ENCODE measurements at places on chromosomes 2 and 18.

DNA sequence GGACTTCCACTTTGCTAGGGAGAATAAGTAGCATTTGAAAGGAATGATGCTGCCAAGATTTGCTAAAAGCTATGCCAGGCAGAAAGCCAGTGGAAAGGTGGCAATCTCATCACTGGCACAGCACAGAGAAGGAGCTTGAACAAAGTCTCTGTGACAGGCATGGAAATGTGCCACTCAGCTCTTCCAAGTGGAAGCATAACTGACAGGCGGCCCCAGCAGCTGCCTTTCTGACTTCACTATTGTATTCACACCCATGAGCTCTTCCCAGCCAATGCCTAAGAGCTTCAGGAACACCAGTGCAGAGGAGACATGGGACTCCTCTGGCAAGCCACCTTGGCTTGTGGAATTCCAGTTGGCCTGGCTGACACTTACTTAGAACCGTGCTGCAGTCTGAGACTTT is 134.6 kb upstream of the REG3G start:
- H3K4me1 ChIP-seq: no peaks in the 10 kb centered on the region
- H3K4me3 ChIP-seq: no peak overlapping the region
- no peaks in the 10 kb centered on the region for H3K27me3 ChIP-seq
- H3K27ac ChIP-seq: no peak overlapping the region
- no peaks in the 10 kb centered on the region for H3K36me3 ChIP-seq

DNA sequence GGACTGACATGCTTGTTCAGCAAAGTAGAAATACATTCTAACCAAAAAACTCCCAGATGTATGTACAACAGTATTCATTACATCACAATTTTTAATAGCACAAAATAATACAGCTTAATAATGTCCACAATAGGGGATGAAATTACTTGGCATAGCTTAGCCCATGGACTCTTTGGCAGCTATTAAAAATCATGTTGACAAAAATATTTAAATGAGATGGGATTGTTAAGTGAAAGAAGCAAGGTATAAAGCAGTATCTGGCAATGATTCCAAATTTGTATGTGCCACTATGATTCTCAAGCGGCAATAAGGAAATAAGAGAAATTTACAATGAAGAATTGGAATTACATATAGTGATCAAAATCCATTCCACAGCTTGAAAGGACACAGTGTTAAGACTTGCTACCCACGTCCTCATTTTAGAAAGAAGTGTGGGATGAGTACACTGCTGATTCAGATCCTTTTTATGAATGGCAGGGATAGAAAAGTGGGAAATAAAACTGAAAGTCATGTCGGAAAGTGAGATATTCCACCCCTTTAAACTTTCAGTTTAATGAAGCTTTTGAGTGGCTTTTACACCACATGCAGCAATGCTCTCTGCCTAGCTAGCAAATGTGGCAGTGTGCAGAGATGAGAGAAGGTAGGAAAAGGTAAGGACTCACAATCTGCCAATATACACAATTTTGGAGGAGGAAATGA is 2.4 kb downstream of the GAREM1 start:
- peaks cover 24% of the 10 kb centered on the region for H3K4me1 ChIP-seq
- no peak for DNase-seq
- no peak overlapping the region for H3K4me3 ChIP-seq
- no peak overlapping the region for H3K27ac ChIP-seq

- no peaks in the 10 kb centered on the region for H3K27me3 ChIP-seq
- no peaks in the 10 kb centered on the region for H3K4me1 ChIP-seq
- no peak overlapping the region for H3K4me3 ChIP-seq
- H3K36me3 ChIP-seq: no peaks in the 10 kb centered on the region
- DNase-seq: no peak
These were observed 447.6 kb upstream of the POU3F3 start for GRCh38 chr2:104406261-104406726.

GRCh38 chr2:58594175-58594574 is 353.1 kb upstream of the FANCL start:
- DNase-seq: no peak
- H3K36me3 ChIP-seq: no peaks in the 10 kb centered on the region
- H3K27ac ChIP-seq: no peak overlapping the region
- no peaks in the 10 kb centered on the region for H3K4me1 ChIP-seq

DNA sequence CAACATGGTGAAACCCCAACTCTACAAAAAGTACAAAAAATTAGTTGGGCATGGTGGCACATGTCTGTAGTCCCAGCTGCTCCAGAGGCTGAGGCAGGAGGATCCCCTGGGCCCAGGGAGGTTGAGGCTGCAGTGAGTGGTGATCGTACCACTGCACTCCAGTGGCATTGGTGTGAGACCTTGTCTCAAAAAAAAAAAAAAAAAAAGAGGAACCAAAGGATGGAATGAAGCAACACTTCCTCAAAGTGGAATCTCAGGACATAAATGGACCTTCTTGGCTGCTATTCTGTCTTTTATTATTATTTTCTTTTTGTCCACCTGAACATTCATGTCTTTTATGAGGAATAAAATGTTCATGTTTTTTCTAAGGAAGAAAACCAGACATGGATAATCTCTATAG is 13.7 kb downstream of the GEMIN6 start:
- no peak for DNase-seq
- H3K36me3 ChIP-seq: no peaks in the 10 kb centered on the region
- no peaks in the 10 kb centered on the region for H3K4me1 ChIP-seq
- H3K27me3 ChIP-seq: no peaks in the 10 kb centered on the region
- H3K4me3 ChIP-seq: no peak overlapping the region

GRCh38 chr2:221529943-221530652 is 42.0 kb downstream of the EPHA4 start:
- H3K4me3 ChIP-seq: peak overlapping the region; percentile 83
- no peaks in the 10 kb centered on the region for H3K27me3 ChIP-seq

DNA sequence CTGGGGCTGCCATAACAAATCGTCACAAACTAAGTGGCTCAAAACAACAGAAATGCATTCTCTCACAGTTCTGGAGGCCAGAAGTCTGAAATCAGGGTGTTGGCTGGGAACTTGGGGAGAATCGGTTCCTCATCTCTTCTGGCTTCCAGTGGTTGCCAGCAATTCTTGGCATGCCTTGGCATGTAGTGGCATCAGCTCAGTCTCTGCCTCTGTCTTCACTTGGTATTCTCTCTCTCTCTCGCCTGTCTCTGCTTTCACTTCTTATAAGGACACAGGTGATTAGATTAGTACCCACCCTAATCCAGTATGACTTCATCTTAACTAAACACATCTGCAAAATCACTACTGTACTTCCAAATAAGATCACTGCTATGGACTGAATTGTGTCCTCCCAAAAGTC is 695.4 kb upstream of the ID2 start:
- DNase-seq: no peak
- peaks cover 10% of the 10 kb centered on the region for H3K4me1 ChIP-seq
- H3K4me3 ChIP-seq: no peak overlapping the region
- no peaks in the 10 kb centered on the region for H3K36me3 ChIP-seq
- H3K27me3 ChIP-seq: no peaks in the 10 kb centered on the region
- no peak overlapping the region for H3K27ac ChIP-seq

GRCh38 chr2:9668687-9669345 is 38.0 kb upstream of the YWHAQ start:
- peaks cover 6% of the 10 kb centered on the region for H3K4me1 ChIP-seq
- no peak overlapping the region for H3K27ac ChIP-seq
- no peak overlapping the region for H3K4me3 ChIP-seq
- H3K27me3 ChIP-seq: no peaks in the 10 kb centered on the region
- no peaks in the 10 kb centered on the region for H3K36me3 ChIP-seq

GRCh38 chr2:129903586-129904425 is 75.7 kb upstream of the RAB6C start:
- H3K4me3 ChIP-seq: no peak overlapping the region
- no peaks in the 10 kb centered on the region for H3K4me1 ChIP-seq
- peaks cover 31% of the 10 kb centered on the region for H3K27me3 ChIP-seq

DNA sequence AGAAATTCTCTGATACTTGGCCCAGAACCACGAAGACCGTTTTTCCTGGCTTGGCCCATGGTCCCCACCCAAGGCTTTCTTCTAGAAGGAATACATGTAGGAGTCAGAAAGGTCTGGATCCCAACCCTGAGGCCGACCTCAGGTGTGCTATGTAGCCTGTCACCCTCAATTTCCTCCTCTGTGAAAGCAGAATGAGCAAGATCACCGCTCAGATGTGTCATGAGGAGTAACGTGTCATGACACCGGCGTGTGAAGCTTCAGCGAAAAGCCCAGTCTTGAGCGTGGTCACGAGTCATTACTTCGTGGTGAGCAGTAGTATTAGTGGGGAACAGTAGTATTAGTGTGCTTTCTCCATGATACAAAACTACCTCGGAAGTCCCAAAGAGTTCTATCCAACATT is 103.4 kb downstream of the ALPK2 start:
- H3K4me3 ChIP-seq: no peak overlapping the region
- peaks cover 37% of the 10 kb centered on the region for H3K27me3 ChIP-seq
- no peak overlapping the region for H3K27ac ChIP-seq
- peaks cover 7% of the 10 kb centered on the region for H3K4me1 ChIP-seq

GRCh38 chr2:31016648-31017047 is 121.6 kb downstream of the GALNT14 start:
- no peak overlapping the region for H3K27ac ChIP-seq
- H3K27me3 ChIP-seq: peaks cover 25% of the 10 kb centered on the region
- peaks cover 3% of the 10 kb centered on the region for H3K36me3 ChIP-seq
- H3K4me3 ChIP-seq: no peak overlapping the region
- H3K4me1 ChIP-seq: peaks cover 3% of the 10 kb centered on the region
- DNase-seq: no peak

DNA sequence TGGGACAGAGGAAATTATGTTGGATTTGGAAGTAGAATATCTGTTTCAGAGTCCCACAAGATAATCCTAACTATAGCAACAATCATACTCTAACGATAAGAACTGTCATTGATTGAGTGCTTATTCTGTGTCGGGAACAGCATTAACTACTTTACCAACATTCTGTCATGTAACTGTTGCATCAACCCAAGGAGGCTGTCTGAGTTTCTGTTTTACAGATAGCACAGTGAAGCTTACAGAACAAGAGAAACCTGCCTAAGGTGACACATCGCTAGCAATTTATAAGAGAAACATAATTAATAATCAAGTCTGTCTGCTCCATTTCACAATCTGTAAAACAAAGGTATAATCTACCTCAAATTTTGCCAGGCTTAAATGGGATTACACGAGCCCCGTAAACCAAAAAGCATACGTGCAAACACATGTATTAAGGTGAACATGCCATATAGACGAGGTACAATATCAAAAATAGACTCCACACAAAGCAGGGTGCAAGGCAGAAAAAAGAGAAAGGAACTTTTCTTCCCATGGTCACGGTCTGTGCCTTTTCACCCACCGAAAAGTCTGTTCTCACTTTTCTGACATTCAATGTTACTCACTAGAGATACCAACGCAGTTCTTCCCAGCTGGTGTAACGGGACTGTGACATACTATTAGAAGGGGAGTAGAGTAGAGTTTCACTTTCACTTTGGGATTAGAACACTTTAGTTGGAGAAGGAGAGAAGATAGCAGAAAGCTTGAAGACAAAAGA is 37.2 kb upstream of the SLC8A1 start:
- DNase-seq: no peak
- peak overlapping the region; percentile 70 for H3K4me3 ChIP-seq
- peaks cover 10% of the 10 kb centered on the region for H3K4me1 ChIP-seq
- H3K27ac ChIP-seq: peak overlapping the region; percentile 68

DNA sequence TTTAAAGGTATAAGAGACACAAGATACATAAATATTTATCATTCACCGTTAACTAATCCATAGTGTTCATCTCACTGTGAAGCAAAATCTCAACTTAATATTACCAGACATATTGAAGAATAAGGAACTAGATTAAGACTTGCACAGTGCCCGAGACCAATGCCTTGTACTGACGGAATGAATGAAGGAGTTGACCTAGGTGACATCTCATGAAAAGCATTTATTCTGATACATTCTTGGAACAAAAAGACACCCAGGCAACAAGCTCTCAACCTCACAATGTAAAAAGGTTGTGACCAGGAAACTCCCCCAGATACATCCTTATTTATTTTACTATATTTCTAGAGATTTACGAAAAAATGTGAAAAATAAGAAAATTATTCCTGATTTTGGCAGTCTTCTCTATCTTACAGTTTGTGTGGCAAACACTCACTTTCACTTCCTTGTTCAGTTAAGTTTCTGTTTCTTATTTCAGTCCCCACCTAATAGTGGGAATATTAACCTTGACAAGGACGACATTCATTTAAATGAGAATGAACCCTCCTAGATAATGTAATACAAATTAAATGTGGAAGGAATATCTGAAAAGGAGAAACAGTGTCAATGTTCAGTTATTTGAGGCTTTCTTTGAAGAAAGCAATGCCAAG is 28.4 kb downstream of the M1AP start:
- peaks cover 4% of the 10 kb centered on the region for H3K36me3 ChIP-seq
- H3K4me3 ChIP-seq: no peak overlapping the region
- H3K4me1 ChIP-seq: peaks cover 3% of the 10 kb centered on the region
- no peak for DNase-seq
- H3K27me3 ChIP-seq: peaks cover 29% of the 10 kb centered on the region
- H3K27ac ChIP-seq: no peak overlapping the region

DNA sequence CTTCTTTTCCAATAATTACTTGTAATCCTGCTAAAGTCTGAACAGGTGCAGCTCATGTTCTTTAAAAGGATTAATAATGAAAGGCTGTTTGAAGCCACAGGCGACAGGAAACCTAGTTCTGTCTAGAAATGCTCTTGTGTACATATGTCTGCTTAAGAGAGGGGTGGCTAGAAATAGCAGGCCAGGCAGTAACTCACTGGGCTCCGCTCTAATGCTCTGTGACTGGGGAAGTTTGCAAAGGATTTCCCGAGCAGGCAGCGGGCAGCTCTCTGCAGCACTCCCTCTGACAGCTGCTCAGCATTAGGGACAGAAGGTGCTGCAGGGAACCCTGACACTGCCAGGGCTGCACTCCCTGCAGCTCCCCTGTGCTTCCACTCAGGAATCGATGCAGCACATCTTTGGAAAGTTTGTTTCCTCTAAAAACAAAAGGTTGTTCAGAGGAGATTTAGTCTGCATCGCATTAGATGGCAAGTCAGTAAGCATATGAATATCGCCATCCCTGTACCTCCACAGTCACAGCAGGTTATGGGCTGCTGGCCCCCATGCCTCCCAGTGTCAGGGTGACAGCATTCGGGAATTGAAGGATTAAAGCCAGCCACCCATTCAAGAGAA is 33.1 kb upstream of the TTC39C start:
- DNase-seq: no peak
- H3K27me3 ChIP-seq: no peaks in the 10 kb centered on the region
- peak overlapping the region; percentile 82 for H3K27ac ChIP-seq
- peaks cover 22% of the 10 kb centered on the region for H3K4me1 ChIP-seq
- H3K4me3 ChIP-seq: peak overlapping the region; percentile 19

- DNase-seq: no peak
- H3K4me3 ChIP-seq: no peak overlapping the region
- H3K27ac ChIP-seq: no peak overlapping the region
- no peaks in the 10 kb centered on the region for H3K36me3 ChIP-seq
These were observed 331.3 kb upstream of the CNTNAP5 start for GRCh38 chr2:123693836-123694235.

- no peak overlapping the region for H3K4me3 ChIP-seq
- peaks cover 7% of the 10 kb centered on the region for H3K36me3 ChIP-seq
- no peak for DNase-seq
- no peak overlapping the region for H3K27ac ChIP-seq
These were observed 2.2 kb upstream of the CAD start for GRCh38 chr2:27214941-27215340.
